Bronchial epithelial cell (primary cell): ENCODE measurements at places on chromosomes 12 and 14.

GRCh38 chr12:59453475-59453874, 142.4 kb upstream of the SLC16A7 start:
- DNase-seq: no peak

DNA sequence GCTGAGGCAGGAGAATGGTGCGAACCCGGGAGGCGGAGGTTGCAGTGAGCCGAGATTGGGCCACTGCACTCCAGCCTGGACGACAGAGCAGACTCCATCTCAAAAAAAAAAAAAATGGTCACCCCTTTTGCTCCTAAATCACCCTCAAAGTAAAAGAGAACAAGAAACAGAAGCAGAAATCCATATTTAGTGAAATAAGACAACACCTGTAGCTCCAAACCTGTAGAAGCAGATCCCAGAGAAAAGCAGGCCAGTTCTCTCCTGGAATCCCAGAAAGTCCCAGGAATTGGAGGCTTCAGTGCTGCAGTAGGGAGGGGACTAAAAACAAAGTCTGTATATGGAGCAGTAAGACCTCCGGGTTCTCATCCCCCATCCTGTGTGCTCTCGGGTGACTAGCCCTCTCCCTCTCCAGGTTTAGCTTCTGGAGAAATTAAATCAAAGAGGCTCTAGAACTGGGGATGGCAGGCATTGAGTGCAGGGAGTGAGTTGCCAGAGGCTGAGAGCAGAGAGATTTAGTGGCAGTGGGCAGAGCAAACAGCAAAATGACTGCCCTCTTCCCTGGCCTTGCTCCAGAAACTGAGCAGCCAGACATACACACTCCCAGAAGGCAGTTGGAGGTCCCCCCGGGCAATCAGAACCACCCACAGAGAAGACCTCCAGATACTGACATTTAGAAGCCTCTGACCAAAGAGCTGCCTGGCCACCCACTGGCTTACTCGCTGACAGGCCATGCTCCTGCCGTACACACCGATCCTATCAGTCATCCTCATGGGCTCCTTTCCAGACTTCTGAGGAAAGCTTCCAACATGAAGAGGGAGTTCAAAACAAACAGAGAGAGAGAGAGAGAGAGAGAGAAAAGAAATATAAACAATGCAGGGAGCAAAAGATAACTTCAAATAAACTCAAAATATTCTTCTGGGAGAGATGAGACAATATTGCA, 6.3 kb upstream of the MLXIP start:
- peak; percentile 84 for DNase-seq

DNA sequence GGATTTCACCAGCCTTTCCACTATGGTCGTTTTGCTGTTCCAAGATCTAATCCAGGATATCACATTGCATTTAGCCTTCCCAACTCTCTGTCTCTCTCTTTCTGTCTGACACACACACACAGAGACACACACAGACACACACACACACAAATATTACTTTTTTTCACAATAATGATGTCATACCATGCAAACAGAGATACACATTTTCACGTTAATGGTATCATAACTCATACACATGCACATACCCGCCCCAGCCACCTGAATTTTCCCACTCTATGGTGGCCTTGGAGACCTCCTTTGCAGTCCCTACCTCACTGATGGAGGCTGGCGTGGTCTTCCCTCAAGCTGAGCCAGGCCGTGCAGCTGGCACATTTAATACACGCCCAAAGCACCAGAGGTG, 7.2 kb upstream of the MYL2 start:
- DNase-seq: no peak

DNA sequence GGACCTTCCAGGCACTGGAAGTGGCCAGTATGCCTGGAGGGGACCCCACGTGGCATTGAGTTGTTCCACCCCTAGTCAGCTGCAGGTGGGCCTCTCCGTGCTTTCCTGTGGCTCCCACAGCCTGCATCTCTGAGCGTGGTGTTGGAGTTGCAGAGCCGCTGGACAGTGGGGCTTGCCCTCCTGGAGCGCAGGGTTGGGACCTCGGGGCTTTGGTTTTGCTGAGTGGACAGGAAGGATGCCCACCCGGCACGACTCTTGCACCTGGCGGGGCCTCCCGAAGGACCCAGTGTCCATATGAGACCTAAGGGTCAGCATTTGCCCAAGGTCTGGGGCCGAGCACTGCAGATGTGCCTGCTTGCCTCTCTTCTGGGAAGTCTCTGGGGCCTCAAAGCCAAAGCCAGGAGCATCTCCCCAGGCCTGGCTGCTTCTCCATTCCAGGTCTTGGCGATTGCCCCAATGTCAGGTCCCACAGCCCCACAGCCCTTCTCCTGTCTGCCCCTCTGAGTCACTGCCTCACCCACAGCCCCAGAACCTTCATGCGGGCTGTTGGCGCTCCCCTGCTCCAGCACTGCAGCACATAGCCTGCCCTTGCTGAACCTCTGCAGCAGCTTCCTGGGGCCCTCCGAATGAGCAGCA, 1.5 kb downstream of the PACS2 start:
- no peak for DNase-seq

DNA sequence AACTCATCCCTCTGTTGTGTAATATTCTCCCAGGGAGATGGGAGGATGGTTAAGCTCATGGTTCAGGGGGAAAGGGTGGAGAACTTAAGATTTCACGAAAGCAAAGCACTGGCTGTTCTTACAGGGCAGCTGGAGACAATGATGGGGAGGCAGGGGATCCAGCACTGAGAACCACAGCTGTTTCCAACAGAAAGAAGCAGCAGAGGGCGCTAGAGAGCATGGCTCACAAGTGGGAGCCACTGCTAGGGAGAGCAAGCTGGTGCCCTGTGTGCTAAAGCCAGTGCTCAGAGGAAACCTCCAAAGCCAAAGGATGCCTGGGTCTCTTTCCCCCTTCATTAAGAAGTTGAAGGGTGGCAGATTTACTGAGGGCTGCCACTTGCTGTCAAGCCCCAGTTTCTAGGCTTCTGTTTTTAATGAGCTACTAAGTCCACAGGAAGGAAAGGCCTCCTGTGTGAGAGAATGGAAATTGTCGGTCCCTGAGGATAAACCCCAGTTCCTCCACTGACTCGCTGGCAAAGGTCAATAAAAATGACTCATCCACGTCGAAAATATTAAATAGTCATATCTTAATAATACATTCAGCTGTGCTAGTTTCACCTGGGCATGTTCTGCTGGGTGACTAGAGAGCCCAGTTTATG, 199.7 kb downstream of the ANO2 start:
- peak; percentile 56 for DNase-seq

DNA sequence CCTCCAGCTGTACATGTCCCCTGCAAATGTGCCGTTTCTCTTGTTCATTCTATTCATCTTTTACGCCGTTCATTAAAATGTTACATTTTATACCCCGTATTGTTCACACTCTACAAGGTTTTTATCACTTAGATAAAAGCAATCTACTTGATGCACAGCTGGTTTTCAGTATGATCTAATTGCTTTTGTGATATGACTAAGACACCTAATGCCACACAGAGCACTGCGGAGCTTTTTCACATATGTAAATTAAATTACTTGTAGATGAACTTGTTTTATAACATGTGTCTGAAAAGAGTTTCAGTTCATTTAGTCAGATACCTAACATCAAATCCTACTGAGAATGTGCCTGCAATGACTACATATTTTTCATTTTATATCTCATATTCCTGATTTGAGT, 40.9 kb upstream of the RERGL start:
- no peak for DNase-seq

- DNase-seq: no peak
Measured at GRCh38 chr14:64968651-64969050, 3.5 kb downstream of the RAB15 start.

DNA sequence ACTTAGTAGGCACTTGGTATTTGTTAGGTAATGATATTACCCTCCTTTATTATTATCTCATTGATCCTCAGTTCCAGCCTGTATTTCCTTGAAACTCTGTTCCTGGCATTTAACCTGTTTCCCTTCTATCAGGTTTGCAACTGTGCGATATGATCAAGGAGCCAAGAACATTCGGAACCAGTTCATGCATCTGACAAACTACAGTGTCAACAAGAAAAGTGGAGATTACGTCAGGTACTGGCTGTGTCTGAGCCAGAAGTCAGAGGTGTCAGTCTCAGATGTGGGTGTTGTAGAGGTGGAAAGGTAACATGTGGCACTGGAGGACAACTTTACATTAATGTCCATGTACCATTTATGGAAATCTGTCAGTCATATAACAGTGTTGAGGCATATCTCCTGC, 56.7 kb downstream of the TTLL5 start:
- DNase-seq: no peak

DNA sequence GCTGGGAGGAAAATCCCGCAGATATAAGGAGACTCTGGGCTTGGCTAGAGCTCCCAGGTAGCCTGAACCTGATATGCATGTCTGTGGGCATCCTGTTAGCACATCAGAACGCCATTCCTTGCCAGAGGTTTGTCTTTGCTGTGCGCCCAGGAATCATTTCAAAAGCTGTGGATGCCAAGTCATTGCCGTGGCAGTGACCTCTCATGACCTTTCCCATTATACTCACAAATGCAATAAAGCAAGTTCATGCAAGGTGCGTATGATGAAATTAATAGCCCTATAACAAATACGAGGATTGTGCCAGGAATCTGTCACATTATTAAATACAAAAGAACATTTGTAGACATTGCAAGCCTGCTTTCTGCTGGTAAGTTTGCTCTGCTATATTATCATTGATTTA, 229.1 kb upstream of the PELI2 start:
- peak; percentile 93 for DNase-seq

DNA sequence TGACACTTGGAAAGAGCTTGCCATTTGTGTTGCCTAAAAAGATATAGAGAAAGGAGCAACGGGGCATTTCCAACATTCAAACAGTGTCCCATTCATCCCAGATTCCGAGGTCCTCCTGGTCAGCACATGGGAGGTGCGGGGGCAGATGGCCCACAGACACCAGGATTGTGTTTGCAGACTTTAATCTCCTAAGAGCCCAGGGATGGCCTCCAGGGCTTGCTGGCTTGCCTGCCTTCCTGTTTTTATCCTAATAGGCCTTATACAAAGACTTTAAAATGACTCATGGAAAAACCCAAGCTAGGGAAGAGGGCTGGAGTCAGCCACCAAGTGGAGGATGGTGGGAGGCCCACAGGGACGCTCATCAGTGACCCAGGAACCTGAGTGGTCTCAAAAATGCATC, 21.5 kb upstream of the FAM181A start:
- DNase-seq: no peak

- DNase-seq: no peak
Measured at GRCh38 chr14:103480595-103480994, 42.0 kb downstream of the CKB start.
